ENCODE measurements at places on chromosomes 6 and 20. TPM values are rescaled to one million over a fixed set of nuclear protein-coding genes. Genes with fewer than 3 reads are reported as not detected.

GRCh38 chr6:65708162-65708561 lies 1.1 kb upstream of the EYS start:
- DNase-seq, result no peak

GRCh38 chr20:54262671-54263070 lies 54.8 kb downstream of the PFDN4 start:
- DNase-seq, result no peak

GRCh38 chr6:144264270-144265060 lies 20.7 kb upstream of the UTRN start:
- DNase-seq, result no peak

GRCh38 chr6:145756170-145756662 lies 20.9 kb upstream of the EPM2A start:
- no peak for DNase-seq

GRCh38 chr6:71507183-71507582 lies 218.6 kb downstream of the OGFRL1 start:
- no peak for DNase-seq

DNA sequence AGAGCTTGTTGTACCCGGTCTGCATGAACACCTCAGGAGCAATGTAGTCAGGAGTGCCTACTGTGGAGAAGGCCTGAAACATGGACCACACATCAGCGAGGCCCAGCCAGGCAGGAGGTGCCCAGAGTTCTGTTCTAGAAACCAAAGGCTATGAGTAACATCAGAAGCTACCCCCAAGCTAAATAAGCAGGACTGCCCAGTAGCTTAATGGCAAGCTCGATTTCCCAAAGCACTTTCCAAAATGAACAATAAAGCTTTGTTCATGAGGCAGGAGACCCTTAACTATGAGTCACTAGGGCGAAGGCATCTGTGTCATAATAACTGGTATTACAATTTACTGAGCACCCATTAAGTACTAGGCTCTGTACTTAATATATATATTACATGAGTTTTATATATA lies 47.4 kb downstream of the STK38 start:
- no peak for DNase-seq

PHIP gene
- 32.2 TPM for total RNA-seq

All from tibial nerve (tissue), 4 donors.